Stimulated activated CD8-positive, alpha-beta memory T cell treated with anti-CD3 and anti-CD28 coated beads, Interleukin-12 subunit alpha, Interleukin-12 subunit beta, amount 100 ng/mL, for 4 hours (primary cell): ENCODE measurements at places on chromosomes 4 and X.

GRCh38 chrX:110004215-110004614 lies 1.3 kb downstream of the TMEM164 start:
- no peak for DNase-seq

- no peak for DNase-seq
Measured at GRCh38 chr4:128525992-128526630, 238.5 kb upstream of the PGRMC2 start.

- no peak for DNase-seq
Measured at GRCh38 chr4:134078230-134078914, 123.2 kb downstream of the PABPC4L start.

DNA sequence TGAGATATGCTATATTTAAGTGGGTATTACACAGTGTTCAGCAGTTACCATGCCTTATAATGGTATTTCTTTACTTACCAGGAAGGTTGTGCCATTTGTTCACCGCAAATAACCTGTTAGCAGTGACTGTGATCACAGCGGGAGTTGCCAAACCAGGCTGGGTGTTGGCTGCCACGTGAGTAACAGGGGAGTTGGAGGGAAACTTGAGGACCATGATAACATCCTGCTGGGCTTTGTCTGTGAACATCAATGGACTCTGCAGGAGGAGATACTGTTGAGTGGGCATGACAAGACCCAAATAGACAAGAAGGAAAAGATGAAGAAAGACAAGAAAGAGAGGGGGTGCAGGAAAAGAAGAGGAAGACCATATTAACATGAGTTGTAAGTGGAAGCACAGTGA lies 242.9 kb downstream of the DCLK2 start:
- DNase-seq, result no peak

GRCh38 chr4:134735901-134736300 lies 534.3 kb upstream of the PABPC4L start:
- no peak for DNase-seq
